Immature natural killer cell (primary cell): ENCODE measurements at places on chromosomes 11 and 22. TPM values are rescaled to one million over a fixed set of nuclear protein-coding genes. Genes with fewer than 3 reads are reported as not detected.
A peak's percentile ranks its signal among the peaks of the same experiment; 100 is the strongest.

- DNase-seq, result no peak
Measured at GRCh38 chr11:61378713-61379313, 13.6 kb upstream of the TMEM216 start.

DNA sequence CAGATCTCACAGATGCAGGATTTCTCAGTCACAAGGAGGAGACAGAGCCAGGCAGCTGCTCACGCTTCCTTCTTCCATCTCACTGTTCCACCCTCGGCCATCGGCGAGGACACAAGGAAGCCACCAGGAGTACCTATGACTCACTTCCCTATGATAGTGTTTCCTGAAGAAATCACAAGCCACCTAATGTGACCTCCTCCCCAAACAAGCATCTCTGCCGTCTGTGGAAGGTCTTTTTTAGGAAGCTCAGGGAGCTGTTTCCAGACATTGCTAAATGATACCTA, 672.7 kb downstream of the TBC1D22A start:
- DNase-seq, result no peak

GRCh38 chr22:34278121-34278520, 357.8 kb upstream of the LARGE1 start:
- no peak for DNase-seq

DNA sequence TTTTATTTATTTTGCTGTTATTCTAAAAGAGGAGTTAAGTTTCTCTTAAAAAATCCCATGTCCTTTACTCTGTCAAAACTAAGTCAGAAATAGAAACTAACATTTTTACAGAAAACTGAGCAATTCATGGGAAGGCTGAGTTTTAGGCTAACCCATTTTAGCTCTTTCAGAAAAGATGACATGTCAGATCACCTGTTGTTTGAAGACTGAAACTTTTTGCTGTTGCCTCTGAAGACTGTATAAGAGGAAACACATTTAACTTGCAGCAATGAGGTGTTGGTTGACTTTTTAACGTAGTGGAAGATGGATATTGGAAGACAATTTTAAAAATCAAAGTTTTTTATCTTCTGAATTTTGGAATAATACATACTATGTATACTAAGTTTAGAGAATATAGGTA, 115.4 kb downstream of the METTL15 start:
- no peak for DNase-seq

DNA sequence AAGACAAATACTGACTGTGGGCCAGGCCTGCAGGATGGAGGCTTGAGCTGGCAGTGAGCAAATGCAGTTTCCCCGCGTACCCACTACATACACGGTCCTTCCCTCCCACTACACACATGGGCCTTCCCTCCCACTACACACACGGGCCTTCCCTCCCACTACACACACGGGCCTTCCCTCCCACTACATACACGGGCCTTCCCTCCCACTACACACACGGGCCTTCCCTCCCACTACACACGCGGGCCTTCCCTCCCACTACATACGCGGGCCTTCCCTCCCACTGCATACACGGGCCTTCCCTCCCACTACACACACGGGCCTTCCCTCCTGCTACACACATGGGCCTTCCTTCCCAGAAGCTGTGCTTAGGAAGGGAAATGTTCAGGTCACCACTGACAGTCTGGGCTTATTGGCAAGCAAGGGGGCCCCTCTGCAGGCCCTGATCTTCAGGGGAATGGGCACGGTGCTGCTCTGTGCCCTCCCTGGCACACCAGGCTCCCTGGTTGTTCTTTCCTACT, 10.8 kb downstream of the DNAL4 start:
- no peak for DNase-seq

DNA sequence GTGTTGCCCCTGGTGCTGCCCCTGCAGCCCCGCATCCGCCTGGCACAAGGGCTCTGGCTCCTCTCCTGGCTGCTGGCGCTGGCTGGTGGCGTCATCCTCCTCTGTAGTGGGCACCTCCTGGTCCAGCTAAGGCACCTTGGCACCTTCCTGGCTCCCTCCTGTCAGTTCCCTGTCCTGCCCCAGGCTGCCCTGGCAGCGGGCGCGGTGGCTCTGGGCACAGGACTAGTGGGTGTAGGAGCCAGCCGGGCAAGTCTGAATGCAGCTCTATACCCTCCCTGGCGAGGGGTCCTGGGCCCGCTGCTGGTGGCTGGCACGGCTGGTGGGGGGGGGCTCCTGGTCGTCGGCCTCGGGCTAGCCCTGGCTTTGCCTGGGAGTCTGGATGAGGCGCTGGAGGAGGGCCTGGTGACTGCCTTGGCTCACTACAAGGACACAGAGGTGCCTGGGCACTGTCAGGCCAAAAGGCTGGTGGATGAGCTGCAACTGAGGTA, 278 bp downstream of the ROM1 start:
- DNase-seq, result no peak

GRCh38 chr11:29093416-29094120, 923.3 kb downstream of the KCNA4 start:
- DNase-seq, result no peak

- no peak for DNase-seq
Measured at GRCh38 chr11:12777208-12777874, 103.1 kb downstream of the TEAD1 start.

- no peak for DNase-seq
Measured at GRCh38 chr11:102114032-102114431, 3.8 kb downstream of the YAP1 start.

GRCh38 chr11:111185266-111185665, 60.3 kb upstream of the POU2AF2 start:
- no peak for DNase-seq

- peak; percentile 22 for DNase-seq
Measured at GRCh38 chr11:33829430-33830141, 55.3 kb upstream of the FBXO3 start.

DNA sequence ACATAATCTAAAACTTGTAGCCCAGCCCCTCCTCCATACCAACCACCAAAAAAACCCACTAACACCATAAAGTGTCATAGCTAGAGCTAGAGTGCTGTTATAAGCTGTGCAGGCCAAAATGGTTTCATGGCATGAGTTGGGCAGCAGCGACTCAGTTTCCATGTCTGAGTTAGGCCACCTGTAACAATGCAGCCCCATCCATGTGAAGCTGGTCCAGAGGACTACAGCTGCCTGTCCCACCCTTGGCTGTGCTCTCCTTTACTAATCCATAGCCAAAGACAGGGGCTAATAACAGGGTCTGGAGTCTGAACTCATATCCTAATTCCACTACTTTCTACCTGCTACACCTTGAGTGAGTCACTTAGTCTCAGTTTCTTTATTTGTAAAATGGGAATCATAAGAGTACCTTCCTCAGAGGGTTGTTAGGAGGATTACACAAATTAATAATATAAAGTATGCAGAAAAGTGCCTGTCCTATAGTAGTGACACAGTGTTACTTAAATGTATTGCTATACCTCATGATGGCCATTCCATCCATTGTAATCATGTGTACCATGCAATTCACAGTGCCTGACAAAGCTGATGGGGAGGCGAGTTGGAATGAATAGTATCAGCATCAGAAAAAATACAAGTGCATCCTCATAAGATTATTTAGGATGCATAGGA, 20.6 kb downstream of the KCNQ1OT1 start:
- DNase-seq, result no peak

DNA sequence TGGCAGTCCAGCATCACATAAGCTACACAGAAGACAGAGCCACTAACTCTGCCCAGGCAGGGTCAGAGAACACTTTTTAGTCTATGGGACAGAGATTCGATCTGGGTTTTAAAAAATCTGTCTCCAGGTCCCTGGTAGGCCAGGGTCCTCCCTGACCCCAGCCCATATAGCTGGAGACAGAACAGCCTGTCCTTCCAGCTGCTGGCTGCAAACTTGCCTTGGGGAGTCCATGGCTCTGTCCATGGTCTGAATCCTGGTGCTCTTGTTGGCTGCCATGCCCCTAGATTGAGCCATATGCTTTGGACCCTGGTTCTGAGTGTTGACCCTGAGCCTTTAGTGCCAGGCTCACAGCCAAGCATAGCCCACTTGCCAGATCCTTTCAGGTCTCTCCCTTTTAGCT, 13.3 kb upstream of the LIPT2 start:
- no peak for DNase-seq

DNA sequence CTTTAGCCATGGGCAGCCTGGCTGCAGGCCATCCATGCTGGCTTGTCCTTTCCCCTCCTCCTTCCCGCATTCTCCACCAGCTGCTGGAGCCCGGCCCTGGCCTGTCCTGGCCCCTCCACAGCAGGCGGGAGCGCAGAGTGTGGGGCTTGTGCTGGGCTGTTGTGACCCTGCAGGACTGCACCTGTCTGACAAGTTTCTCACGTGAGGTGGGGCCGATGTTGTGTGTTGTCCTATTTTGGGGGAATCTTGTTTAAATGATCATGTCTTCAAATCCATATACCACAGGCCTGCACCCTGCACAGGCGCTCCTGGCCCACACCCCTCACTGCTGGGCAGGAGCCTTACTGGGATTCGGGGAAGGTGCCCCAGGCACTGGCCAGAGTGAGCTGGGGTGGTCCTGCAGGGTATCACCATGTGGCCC, 30.4 kb downstream of the TBC1D22A start:
- no peak for DNase-seq

GRCh38 chr11:46346886-46347636, at the start of gene DGKZ:
Gene DGKZ (plus strand): TSS chr11:46347463. CDS start chr11:46347660, 197 bp downstream.
- peak; percentile 96 for DNase-seq

The PHETA2 gene
- polyA plus RNA-seq, result 1.2 TPM

The MAJIN gene
- not detected for polyA plus RNA-seq

The TYR gene
- polyA plus RNA-seq, result not detected

The MORC2 gene
- 1.1 TPM for polyA plus RNA-seq

The RIN1 gene
- polyA plus RNA-seq, result 0.17 TPM

The MIAT gene
- not detected for polyA plus RNA-seq

The LMNTD2 gene
- 0.66 TPM for polyA plus RNA-seq

The ELFN2 gene
- polyA plus RNA-seq, result not detected
